ENCODE measurements at places on chromosomes 4 and X.

- DNase-seq, result no peak
Observed at GRCh38 chrX:13985697-13986435, 43.8 kb downstream of the GEMIN8 start.

DNA sequence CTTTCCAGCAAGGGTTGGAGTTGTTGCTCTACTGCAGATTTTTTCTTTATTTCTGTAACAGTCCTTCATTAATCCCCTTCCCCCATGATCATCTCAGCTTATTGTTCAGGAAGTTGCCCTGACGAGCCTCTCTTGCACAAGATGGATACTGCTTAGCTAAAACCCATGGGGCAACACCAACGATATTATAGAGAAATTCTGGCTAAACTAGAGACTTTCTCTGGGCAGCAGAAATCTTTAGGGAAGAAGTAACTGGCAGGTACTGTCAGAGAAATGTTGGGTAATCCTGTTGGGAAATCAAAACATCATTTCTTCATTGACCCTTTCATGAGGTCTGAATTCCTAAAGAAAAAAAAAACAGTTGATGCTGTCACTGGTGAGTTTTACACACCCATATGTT, 921.3 kb downstream of the NLGN4X start:
- DNase-seq, result no peak

DNA sequence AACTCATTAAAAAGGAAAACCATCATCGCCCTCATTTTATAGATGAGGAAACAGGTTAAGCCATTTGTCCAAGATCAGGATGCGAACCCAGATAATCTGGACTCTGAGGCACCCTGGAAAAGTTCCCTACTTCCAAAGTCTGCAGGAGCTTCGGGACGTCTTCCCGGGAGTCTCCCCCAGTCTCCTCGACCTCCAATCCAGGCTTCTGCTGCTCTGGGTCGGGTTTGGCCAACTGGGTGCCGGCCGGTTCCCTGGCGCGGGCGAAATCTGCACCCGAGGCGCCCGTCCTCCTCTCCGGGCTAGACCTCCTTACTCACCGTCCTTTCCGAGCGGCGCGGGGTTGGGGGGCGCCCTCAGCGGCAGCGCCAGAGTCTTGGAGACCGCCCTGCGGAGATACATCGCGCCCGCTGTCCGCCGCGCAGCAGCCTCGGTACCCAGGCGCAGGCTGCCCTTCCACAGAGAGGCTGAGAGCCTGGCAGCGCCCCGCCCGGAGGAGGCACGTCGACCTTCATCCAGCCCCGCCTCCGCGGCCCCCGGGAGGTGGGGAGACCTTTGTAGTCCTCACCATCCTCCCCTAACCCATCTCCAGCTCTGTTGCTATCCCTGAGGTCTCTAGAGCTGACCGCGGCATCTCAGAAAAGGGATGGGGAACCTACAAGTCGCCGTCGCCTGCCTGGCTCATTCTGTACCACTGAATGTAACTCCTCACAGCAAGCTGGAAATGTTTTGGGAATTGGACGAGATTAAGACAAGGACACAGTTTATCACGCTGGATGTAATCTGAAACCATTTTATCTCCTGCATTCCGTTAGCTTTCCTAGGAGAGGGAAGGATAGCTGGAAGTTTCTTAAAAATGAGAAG, at the start of gene MGARP:
Gene MGARP, minus strand, starts transcription at position 466 of the 861 bp plus-strand sequence. Its CDS starts 67 bp downstream, at position 399.
- DNase-seq, result no peak

GRCh38 chrX:24672701-24673190, 21.0 kb upstream of the POLA1 start:
- DNase-seq, result no peak

GRCh38 chr4:103892586-103892985, 172.8 kb upstream of the TACR3 start:
- no peak for DNase-seq

All from NCI-H446 (cell line).